ENCODE measurements at places on chromosomes 4 and X.
A peak's percentile ranks its signal among the peaks of the same experiment; 100 is the strongest.

- no peak for DNase-seq
Observed at GRCh38 chr4:172898715-172899114, 269.9 kb upstream of the GALNT7 start.

GRCh38 chr4:98908182-98908581 is 20.8 kb downstream of the EIF4E start:
- no peak for DNase-seq

DNA sequence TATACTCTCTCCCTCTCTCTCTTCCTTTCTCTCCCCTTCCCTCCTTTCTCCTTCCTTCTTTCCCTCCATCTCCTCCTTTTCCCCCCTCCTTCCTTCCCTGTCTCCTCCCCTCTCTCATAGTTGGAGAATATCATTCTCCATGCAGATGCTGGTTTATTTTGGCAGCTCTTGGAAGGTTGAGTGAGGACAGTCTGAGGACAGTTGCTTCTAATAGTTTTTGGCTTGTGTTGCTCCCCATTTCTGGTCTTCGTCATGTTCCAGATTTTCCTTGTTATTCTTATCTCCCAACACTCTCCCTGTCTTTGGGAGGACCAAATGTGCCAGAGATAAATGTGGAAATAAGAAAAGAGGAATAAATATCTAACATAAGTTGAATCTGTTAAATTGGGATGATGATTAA is 263.0 kb downstream of the FRMPD4 start:
- no peak for DNase-seq

- DNase-seq, result no peak
Observed at GRCh38 chrX:136839196-136839595, 41.3 kb downstream of the RBMX start.

DNA sequence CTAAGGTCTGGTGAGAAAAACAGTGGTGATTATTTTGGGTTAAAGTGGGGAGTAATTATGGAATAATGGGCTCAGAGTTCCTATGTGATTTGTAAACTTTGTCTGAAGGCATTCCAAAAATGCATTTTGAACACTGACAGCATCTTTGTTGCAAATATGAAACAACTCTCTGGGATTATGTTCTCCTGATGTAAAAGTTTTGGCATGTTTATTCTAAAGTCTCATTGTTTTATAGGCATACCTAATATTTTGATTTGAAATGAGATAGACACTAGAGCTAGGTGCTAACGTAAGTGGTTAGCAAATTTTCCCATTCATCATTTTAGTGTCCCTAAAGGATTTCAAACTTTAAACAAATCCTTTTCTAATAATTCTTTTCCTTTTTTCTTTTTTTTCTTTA is 140.9 kb upstream of the ANXA3 start:
- no peak for DNase-seq

DNA sequence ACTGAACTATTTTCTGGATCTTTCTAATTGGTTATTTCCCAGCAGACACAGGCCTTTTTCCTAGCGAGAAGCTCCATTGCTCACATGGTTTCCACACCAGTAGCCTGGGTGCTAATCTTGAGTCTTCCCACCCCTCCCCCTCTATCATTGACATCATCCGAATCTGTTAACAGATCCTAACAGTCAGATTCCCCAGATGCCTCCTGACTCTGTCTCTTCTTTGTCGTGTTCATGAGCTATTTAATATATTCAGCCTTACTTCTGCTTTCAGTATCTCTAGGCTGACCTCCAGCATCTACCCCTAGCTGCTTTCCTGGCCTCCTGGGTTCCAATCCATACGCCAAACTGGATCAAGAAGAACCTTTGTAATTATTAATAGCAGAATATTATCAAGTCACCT is 85.0 kb downstream of the CLNK start:
- DNase-seq, result no peak

DNA sequence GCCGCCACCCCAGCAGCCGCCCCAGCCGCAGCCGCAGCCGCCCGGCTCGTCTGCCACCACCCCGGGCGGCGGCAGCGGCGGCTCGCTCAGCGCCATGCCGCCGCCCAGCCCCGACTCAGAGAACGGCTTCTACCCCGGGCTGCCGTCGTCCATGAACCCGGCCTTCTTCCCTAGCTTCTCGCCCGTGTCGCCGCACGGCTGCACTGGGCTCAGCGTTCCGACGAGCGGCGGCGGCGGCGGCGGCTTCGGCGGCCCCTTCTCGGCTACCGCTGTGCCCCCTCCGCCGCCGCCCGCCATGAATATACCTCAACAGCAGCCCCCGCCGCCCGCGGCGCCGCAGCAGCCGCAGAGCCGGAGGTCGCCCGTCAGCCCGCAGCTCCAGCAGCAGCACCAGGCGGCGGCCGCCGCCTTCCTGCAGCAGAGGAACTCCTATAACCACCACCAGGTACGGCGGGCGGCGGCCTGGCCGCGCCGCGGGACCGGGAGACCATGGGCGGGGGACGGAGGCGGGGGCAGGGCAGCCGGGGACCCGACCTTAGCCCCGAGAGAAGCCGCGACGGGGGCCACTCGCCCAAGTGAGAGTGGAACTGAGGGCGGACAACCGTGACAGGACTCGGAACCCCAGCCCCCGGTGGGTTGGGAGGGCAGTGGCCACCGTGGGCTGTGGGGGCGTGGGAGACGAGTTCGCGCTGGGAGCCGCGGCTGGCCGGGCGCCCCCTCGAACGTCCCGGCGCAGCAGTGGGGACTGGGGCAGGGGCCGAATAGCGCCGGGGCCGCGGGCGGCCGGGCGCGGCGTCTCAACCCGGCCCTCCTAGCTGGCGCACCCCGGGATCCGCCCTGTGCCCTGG is 1.8 kb downstream of the CPEB2 start:
- peak; percentile 23 for DNase-seq

GRCh38 chrX:139093201-139093600 is 381.7 kb upstream of the FGF13 start:
- no peak for DNase-seq

DNA sequence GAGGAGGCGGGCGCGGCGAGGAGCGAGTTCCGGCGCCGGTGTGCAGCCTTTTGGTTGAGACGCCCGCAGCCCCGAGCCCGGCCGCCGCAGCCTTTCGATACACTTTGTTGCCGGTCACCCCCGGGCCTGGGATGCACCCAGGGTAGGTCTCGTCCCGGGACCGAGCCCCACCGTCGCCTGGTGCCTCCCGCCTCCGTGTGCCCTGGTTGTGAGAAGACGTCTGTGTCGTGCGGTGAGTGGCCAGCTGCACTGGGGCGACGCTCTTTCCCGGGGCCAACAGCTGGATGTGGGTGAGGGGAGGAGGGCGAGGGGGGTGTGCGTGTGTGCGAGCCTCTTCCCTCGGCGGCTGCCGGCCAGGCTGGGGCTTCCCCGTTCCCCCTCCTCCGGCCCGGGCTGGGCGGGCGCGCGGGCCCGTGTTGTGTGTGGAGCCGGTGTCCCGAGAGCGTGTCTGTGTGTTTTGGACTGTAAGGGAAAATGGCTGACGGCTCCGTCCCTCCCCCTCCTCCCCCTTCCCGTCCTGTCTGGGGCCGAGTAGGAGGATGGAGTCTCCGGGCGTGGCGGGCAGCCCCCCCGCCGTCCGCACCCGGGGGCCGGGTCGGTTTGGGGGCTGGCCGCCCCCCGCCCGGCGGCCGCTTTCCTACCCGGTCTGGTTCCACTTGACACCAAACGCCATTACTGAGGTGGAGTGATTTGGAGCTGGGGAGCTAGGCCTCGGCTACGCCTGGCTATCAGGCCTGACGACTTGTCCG is 807 bp downstream of the USP9X start:
- DNase-seq, result peak; percentile 58

- DNase-seq, result no peak
Observed at GRCh38 chrX:132094164-132094563, 33.7 kb downstream of the FRMD7 start.

DNA sequence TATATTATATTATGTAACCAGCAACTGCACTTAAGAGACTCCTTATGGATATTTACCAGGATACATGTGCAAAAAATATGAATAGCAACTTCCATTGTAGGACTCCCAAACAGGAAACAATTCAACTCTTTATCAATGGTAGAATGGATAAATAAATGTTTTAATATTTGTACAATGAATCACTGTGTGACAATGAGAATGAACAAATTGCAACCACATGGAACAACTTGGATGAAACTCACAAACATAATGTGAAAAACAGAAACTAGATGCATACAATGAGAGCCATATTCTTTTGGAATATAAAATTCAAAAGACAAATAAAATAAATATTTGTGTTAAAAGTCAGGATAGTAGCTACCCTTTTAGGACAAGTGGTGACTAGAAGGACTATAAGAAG is 1015.7 kb downstream of the TECRL start:
- no peak for DNase-seq

GRCh38 chrX:131677655-131678628 is 134.1 kb downstream of the OR13H1 start:
- DNase-seq, result peak; percentile 0

- no peak for DNase-seq
Observed at GRCh38 chr4:164009435-164009834, 514.9 kb downstream of the TMA16 start.

DNA sequence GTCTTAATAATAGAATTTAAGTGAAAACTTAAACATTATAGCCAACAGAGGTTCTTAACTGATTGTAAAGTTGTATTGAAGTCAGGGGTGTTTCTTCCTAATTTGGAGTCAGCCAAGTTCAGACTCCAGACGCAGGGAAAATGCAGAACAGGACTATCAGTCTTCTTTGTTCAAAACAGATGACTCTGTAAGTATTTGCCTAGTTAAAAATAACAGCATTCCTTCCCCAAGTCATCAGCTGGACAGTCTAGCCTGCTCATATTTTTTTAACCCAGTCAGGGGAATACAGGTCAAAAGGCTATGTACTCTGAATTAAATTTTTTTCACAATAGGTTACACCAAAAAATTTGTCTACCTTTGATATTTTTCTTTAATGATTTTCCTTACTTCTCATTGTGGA is 73.8 kb upstream of the DCLK2 start:
- no peak for DNase-seq

GRCh38 chr4:118682928-118683327 is 2.3 kb upstream of the METTL14 start:
- no peak for DNase-seq

- peak; percentile 73 for DNase-seq
Observed at GRCh38 chrX:9342561-9343051, 122.3 kb upstream of the TBL1X start.

GRCh38 chrX:66016905-66017658 is 22.8 kb downstream of the VSIG4 start:
- DNase-seq, result no peak

GRCh38 chr4:155444721-155445120 is 68.0 kb upstream of the MAP9 start:
- DNase-seq, result no peak

- no peak for DNase-seq
Observed at GRCh38 chr4:4783847-4784246, 75.6 kb upstream of the MSX1 start.

DNA sequence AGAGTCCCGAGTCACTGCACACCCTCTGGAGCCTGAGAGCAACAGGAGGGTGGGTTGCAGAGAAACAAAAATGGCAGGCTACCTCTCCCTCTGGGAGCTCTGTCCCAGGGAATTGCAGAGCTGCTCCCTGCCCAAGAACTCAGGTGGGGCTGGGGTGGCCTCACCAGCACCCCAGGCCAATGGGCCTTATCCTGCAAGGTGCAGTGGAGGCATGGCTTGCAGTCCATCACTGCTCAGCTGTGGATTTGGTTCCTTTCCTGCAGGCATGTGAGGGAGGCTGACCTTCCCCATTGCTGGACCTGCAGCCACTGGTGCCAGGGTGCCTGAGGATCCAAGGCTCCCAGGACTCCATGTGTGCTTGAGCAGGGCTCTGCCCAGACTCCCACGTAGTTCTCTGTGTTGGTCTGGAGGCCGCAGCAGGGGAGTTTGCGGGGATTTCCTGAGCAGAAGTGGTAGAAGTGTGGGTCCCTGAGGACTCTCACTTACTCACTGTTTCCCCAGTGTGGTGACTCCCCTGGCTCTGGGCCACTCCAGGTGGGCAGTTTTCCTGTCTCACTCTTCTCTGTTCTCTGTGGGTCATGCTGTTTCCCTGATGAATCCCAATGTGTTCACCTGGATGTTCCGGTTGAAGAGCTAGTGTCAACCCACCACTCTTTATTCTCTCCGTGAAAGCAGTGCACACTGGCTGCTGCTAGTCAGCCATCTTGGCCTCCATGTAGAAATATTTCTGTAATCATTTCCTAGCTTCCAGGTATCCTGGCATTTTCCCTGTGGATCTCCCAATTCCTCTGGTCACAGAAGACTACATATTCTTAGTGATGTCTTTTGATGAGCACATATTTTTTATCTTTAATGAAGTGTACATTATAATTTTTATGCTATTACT is 82.3 kb downstream of the ARHGAP24 start:
- DNase-seq, result no peak

- no peak for DNase-seq
Observed at GRCh38 chrX:68930542-68931317, 101.9 kb downstream of the EFNB1 start.

GRCh38 chrX:121831601-121832000 is 784.2 kb downstream of the GLUD2 start:
- DNase-seq, result no peak

DNA sequence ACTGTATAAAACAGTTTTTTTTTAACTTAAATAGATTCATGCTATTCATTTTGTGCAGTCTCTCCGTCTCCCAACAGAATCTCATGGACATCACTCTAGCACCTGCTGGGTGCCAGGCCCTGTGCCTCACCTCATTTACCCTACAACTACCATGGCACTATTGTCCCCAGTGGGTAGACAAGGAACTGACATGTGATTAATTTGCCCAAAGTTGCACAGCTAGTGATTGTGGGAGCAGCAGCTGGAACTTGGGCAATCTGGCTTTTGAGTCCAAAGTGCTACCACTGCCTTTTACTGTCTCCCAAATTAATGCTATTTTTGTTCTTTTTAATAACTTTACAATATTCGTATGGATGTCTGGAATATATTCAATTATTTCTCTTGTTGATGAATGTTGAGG is 11.2 kb upstream of the PGRMC2 start:
- DNase-seq, result no peak

DNA sequence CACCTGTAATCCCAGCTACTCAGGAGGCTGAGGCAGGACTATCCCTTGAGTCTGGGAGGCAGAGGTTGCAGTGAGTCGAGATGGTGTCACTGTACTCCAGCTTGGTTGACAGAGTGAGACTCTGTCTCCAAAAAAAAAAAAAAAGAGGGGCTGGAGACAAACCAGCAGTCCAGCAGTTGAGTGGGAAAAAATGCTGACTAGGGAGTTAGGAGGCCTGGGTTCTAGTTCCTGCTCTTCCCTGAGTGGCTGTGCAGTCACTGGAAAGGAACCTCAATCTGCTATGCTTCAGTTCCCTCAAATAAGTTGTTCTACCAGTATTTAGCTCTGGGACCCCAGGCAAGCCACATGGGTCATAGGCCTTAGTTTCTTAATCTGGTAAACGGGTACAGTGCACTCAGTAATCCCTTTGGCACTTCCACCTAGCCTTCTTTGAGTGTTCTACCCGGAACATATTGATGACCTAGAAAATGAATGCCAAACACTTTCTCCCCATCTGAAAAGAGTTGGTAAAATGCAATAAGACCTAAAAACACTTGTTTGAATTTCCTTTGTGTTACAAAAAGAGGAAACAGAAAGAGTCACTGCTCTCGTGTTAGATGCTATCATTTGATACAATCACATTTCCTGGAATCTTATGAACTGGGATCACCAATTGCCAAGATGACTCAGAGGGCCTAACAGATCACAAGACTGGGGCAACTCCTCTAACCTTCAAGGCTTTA is 99.3 kb upstream of the EGFL6 start:
- DNase-seq, result no peak

All from hippocampal formation (tissue), 2 donors.